HS-27A (cell line): ENCODE measurements at places on chromosomes 3 and 15.

DNA sequence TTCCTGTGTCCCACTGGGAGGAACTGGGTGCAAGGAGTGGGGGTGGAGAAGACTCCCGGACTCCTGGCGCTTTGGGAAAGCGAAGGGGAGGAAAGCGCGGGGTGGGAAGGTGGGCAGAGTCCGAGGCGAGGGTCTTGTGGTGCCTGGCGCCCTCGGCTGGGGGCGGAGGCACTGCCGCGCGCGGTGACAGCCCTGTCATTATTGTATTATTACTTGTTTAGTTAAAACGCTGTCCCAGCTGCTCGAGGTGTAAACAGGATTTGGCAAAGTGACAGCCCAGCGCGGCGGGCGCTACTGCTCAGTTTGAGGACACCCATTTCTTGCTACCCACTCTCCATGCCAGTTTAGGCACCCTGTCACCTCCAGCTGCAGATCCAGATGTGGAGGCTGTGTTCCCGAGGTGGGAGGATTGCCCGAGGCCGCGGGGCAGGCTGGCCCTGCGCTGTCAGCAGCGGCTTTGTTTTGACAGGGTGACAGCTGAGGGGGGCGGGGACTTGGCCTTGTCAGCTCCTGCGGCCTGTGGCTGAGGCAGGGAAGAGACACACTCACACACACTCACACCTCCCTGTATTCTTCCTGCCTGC lies 1.0 kb downstream of the KAT2B start:
- DNase-seq: no peak

DNA sequence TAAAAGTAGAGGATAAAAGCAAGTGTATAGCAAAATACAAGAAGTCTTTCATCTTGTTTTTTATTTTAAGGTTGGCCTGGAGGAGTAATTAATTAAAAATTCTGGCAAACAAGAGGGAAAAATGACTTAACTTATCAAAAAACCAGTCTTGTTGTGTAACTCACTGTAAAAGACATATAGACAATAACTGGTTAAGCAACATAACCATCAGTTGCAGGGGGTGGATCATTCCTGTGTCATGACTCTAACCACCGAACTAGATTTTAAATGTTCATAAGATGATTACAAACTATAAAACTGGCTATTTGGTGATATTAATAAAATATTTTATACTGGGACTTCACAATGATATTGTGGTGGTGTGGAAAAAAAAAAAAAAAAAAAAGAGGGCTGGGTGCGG lies 130.6 kb downstream of the STAG1 start:
- no peak for DNase-seq

- no peak for DNase-seq
Observed at GRCh38 chr3:65130782-65131181, 443.0 kb upstream of the ADAMTS9 start.

- no peak for DNase-seq
Observed at GRCh38 chr15:89401631-89402517, 67.2 kb upstream of the POLG start.

GRCh38 chr3:170092907-170093306 lies 55.1 kb downstream of the GPR160 start:
- no peak for DNase-seq

DNA sequence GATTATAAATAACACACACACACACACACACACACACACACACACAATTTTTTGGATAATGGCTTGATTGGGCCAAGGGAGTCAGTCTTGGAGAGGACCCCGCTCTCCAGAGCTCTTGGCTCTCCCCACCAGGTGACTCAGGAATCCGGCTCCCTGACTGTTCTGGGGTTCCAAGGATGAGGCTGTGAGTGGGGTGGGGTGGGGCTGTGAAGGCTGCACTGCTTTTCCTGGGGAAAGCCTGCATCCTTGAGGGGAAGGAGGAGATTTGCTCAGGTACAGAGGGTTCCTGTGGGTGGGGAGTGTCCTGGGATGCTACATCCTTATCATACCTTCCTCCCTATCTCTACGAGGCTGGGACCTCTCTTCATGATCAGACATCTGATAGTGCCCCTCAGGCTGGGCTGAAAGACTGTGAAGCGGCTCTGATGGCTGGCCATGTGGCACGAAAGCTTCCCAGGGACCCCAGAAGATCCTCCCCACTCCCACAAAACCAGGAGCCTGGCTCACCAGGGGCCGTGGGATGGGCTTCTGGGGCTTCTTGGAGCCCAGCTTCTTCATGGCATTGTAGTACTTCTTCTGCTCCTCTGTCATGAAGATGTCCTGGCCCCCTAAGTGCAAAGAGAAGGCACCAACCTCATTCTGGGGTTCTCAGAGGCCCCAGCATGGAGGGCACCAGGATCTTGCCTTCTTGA lies 59.2 kb downstream of the EXOG start:
- no peak for DNase-seq

DNA sequence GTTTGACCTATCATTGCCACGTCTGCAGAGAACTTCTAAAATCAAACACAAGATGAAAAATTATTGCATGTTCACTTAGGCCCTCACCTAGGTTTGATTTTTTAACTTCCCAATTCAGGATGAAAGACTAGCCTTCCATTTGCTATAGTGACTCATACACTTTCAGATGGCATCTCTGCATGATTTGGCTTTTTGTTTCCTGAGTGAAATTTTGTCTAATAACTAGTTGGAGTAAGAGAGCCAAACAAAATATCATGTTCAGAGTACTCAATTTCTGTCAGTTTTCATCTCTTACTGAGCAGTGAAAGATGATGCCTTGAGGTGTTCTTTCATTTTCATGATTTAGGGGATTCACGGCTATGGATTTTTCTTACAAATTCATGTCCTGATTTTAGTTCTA lies 122.9 kb downstream of the NSUN3 start:
- DNase-seq: no peak

DNA sequence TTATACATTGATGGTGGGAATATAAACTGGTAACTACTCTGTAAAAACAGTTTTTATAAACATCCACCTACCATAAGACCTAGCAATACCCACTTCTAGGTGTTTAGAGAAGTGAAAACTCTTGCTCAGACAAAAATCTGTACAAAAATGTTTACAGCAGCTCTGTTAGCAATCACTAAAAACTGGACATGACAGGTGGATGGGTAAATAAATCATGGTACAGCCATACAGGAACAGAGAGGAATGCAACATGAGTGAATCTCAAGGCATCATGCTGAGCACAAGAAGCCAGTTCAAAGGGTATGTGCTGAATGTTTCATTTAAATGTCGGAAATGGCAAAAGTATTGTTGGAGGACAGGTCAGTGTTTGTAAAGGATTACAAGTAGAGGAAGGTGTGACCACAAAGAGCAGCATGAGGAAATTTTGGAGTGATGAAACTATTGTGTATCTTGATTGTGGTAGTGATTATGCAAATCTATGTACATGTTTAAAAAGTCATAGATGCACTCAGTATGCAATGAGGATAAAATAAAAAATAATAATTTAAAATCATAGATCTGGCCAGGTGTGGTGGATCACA lies 2.8 kb upstream of the RNU5A-1 start:
- no peak for DNase-seq

GRCh38 chr15:69014454-69014853 lies at the start of gene NOX5:
NOX5 (plus strand) TSS chr15:69014695; CDS start chr15:69014736, 41 bp downstream.
- DNase-seq: no peak

GRCh38 chr3:98709441-98709840 lies 53.7 kb upstream of the ST3GAL6 start:
- no peak for DNase-seq

DNA sequence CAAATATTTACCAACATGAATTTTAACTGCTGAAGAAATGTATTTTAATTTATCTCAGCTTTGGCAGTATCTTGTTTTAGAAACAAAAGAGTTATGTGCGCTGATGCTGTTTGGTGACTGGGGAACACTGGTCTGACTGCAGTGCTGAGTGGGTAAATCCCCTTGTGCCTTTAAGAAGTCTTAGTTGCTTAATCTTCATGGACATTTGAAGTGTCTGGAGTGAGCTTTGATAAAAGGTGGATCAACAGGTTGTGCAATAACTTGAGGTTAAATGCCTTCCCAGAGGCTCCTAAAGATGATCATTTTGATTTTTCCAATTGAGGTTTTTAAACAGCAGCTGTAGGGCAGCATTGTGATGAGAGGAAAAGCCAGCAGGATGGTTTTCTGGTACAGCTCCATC lies 68.7 kb downstream of the TP63 start:
- DNase-seq: no peak

DNA sequence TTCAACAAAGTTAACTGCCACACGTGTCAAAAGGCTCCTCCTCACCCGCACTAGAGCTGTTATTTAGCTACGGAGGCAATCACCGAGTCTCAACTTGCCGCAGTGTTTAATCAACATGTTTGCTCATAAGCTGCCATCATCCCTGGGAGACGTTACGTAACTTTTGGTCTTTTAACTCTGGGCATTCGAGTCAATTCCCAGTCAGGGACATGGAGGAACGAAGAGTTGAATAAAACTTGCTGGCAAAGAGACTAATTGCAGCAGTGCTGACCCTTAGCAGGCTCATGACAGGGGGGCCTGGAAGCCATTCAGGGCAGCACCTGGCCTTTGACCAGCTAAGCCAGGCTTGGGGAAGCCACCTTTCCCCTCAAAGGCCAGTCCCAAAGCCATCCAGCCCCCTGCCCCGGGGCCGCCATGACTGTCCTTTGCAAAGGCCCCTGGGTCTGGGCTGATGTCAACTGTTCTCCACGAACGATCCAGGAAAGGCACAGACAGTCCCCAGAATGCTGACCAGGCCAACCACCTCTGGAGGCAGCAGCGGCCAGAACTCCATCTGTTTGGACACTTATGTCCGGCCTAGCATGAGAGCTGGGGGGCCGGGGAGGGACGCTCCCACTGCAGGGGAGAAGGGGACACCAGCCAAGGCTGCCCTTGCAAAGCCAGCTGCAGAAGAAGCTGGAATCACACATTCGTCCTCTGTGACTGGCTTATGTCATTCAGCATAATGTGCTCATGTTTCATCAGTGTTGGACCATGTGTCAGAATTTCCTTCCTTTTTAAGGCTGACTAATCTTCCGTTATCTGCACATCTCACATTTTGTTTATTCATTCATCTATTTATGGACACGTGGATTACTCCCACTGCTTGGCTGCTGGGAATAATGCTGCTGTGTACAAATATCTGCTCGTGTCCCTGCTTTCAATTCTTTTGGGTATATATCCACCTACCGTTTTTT lies 43.7 kb downstream of the PCSK6 start:
- peak; percentile 19 for DNase-seq

GRCh38 chr3:108096532-108097321 lies 5.9 kb upstream of the CD47 start:
- no peak for DNase-seq

DNA sequence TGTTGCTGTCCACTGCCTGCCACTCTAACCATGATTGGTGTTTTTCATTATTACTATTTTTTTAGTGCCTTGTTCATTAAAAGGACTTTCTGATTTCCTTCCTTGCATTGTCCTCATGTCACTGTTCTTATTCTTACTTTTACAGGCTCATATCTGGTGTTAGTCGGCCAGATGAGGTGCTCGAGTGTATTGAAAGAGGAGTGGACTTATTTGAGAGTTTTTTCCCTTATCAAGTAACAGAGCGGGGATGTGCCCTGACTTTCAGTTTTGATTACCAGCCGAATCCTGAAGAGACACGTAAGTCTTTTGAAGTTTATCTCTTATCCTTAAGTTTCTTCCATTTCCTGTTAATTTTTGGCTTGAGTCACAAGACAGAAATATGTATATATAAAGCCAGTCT lies 23.2 kb downstream of the QTRT2 start:
- DNase-seq: no peak

DNA sequence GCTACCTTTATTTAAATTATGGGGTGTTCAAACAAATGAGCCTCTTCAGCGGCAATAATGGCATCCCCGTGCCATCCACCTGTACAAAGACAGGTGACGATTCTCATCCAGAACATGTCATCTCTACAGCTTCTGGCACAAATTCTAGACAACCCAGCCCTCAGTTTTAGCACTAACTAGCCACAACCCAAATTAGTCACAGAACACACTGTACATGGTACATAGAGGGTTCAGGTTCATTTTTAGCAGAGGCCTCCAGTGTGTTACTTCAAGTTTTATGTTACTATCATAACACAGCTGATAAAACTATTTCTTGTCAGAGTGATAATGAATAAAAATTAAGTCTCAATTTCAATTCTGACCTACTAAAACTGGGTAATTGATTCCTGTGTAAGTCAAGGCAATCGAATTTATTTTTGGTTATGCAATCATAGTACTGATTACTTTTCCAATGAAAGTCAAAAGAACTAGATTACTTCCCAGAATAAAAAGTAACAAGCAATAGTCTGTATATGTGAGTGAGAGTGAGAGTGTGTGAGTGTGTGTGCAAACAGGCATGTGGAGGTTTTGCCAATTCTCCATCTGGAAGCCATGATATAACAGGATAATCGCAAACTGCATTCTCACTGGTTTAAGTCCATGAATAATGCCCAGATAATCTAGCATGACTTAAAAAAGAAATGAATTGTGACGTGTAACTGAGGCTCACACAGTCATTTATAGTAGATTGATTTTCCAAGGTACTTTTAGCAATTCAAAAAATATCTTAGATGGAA lies 37.4 kb downstream of the SHQ1 start:
- DNase-seq: no peak

DNA sequence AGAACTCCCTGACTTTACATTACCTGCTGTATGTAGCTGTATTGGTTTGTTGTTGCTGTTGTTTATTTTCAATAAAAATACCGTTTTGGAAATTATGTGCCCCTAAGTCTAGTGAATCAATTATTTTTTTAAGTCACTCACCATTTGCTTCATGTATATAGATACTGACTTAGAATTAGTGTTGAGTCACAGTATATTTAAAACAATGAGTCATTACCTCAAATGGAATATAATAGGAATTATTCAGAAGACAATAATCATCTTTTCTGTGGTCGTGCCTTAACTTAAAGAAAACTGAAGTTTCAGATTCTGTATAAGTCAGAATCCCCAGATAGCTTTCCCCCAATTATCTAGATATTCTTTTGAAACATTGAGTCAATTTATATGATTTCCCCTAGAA lies 21.0 kb upstream of the ALDH1A2 start:
- no peak for DNase-seq

GRCh38 chr3:32423534-32423933 lies 31.9 kb downstream of the CMTM7 start:
- no peak for DNase-seq

- no peak for DNase-seq
Observed at GRCh38 chr15:48064421-48064820, 56.4 kb upstream of the SLC24A5 start.

GRCh38 chr3:149010966-149011365 lies 19.6 kb downstream of the GYG1 start:
- DNase-seq: no peak

DNA sequence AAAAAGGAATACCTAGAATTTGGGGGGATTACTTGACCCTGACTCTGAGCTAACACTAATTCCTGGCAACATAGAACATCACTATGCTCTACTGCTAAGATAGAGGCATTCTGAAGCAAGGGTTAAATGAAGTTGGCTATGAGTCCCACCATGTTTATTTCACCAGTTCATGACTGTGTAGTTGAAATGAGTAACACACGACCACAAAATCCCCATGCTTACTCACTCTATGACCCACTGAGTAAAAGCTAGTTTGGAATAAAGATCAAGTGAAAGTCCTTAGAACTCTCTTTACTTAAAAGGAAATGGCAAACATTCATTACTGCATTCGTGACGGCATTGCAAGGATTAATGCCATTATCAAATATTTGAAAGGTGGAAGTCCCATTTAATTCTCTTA lies 47.4 kb downstream of the MRPL46 start:
- peak; percentile 24 for DNase-seq

- no peak for DNase-seq
Observed at GRCh38 chr15:57640930-57641682, 49.4 kb downstream of the MYZAP start.

GRCh38 chr15:99365242-99365641 lies 114.0 kb downstream of the LRRC28 start:
- no peak for DNase-seq

- DNase-seq: no peak
Observed at GRCh38 chr3:187288131-187288854, 3.2 kb downstream of the MASP1 start.

- DNase-seq: no peak
Observed at GRCh38 chr3:154536751-154537150, 106.8 kb upstream of the GPR149 start.
